ENCODE measurements at places on chromosomes 1 and 21. TPM values are rescaled to one million over a fixed set of nuclear protein-coding genes. Genes with fewer than 3 reads are reported as not detected.

Gene ELF3
- total RNA-seq = 0.12 TPM

Gene PLEKHG5
- 18.2 TPM for total RNA-seq

Gene PLEKHN1
- 0.25 TPM for total RNA-seq

Gene MAB21L3
- total RNA-seq = 0.06 TPM

Gene URB1
- 12.4 TPM for total RNA-seq

Gene GUCA2B
- total RNA-seq = not detected

Gene ITSN1
- 43.3 TPM for total RNA-seq

Gene ACOT11
- total RNA-seq = 5.4 TPM

Gene BCAN
- not detected for total RNA-seq

Gene SH2D5
- total RNA-seq = 2.5 TPM

Gene METTL25B
- 5.7 TPM for total RNA-seq
